ENCODE measurements at places on chromosomes 2 and 18.

GRCh38 chr2:183872131-183872530 is 726.2 kb upstream of the ZNF804A start:
- no peak for DNase-seq

DNA sequence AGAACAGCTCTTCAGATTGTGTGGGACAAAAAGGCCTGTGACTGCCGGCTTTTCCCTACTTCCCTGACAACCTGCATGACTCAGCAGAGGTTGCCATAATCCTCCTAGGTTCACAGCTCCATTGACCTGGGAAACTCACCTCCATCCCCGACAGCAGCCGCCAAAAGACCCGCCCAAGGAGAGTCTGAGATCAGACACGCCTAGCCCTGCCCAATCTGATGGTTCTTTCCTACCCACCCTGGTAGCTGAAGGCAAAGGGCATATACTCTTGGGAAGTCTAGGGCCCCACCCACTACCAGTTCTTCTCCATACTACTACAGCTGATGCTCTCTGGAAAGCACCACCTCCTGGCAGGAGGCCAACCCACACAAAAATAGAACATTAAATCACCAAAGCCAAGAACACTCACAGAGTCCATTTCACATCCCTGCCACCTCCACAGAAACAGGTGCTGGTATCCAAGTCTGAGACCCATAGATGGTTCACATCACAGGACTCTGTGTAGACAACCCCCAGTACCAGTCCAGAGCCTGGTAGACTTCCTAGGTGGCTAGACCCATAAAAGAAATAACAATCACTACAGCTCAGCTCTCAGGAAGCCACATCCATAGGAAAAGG is 140.6 kb downstream of the NETO1 start:
- DNase-seq: no peak

- DNase-seq: no peak
Measured at GRCh38 chr2:149039213-149039724, 770 bp downstream of the LYPD6B start.

DNA sequence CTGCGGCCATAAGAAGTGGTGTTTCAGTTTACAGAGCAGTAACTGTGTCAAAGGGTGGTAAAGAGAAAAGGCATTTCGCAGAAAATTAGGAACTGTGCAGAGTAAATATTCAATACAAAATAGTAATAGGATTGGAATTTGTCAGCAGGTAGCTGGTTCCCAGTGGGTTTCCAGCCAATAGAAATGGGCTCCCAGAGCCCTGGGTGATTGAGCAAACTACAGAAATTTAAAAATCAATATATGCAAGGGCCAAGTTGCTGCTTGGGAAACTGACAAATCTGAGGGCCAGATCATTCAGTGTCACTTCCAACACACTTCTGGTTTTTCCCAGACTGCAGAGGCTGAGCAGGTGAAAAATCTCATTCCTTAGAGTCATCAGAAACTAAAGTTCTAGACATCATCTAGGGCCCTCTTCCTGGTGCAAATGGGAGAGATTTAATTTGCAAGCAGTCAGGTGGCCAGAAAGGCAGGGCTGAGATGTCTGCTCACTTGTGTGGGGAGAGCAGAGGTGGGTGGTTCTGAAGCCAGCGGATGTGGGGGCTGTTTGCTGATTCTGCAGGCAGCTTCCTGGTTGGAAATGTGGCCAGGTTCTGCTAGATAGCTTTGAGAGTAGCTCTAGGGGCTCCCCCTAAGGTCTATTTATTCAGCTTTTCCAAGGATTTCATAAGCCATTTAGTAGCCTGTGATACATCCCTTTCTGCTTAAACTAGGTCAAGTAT is 182.4 kb downstream of the NCK2 start:
- no peak for DNase-seq

DNA sequence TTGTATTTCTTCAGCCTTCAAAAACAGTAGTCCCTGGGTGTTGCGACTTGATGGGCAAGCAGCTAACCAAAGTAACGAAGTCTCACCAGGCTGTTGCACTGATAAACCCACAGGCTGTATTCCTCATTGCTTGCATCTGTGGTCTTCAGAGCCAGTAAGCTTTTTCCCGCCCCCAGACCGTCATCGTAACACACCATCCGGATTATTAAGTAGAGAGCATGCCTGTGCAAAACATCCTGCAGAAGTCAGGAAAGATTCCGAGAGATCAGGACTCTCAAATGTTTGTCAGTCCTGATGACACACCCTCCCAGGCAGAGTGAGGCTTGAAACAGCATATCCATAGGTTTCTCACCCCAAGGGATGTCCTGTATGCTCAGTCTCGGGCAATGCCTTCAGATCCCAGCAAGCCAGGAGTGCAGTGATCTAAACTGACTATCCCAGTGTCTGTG is 15.9 kb downstream of the ITGB1BP1 start:
- DNase-seq: no peak

All from fibroblast of skin of right quadriceps (primary cell).